ENCODE measurements at places on chromosomes 1 and 21. TPM values are rescaled to one million over a fixed set of nuclear protein-coding genes. Genes with fewer than 3 reads are reported as not detected.

GRCh38 chr1:22710701-22711049 is at the start of gene EPHB2:
EPHB2 (plus strand) TSS chr1:22710839; CDS start chr1:22710983, 144 bp downstream.
- DNase-seq = peak; percentile 82

DNA sequence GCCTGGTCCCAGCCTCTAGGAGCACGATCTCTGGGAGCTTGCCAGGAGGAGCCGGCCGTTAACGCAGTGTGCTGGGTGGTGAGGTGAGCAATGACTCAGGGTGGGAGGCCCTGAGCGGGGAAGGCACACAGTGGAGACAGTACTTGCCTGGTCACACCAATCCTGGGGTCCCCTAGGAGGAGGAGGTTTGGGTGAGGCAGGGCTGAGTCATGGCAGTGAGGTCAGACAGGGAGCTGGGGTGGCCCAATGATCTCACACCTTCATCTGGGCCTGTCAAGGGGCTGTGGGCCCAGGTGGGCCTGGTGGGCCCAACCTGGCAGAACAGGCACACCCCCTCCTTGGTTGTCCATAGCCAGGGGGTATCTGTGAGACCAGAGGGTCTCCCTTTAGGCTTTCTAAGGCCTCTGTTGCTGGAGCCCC is 8.6 kb upstream of the EDN2 start:
- DNase-seq = no peak

The KPRP gene
- not detected for total RNA-seq

DNA sequence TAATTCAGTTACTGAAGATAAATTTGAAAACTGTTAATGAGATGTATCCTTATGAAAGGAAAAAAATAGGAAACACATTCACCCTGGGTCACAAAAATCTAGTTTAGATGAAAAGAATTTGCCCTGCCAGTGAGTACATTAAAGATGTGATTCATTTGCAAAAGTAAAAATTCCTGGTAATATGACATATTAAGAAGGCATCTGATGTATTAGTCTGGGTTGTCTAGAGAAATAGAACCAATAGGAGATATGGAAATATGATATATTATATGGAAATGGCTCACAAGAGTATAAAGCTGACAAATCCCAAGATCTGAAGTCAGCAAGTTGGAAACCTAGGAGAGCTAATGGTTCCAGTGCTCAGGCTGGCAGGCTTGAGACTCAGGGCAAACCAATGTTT is 153.8 kb downstream of the MRPL39 start:
- no peak for DNase-seq

GRCh38 chr1:115838431-115839028 is 2.4 kb downstream of the NHLH2 start:
- peak; percentile 25 for DNase-seq

DNA sequence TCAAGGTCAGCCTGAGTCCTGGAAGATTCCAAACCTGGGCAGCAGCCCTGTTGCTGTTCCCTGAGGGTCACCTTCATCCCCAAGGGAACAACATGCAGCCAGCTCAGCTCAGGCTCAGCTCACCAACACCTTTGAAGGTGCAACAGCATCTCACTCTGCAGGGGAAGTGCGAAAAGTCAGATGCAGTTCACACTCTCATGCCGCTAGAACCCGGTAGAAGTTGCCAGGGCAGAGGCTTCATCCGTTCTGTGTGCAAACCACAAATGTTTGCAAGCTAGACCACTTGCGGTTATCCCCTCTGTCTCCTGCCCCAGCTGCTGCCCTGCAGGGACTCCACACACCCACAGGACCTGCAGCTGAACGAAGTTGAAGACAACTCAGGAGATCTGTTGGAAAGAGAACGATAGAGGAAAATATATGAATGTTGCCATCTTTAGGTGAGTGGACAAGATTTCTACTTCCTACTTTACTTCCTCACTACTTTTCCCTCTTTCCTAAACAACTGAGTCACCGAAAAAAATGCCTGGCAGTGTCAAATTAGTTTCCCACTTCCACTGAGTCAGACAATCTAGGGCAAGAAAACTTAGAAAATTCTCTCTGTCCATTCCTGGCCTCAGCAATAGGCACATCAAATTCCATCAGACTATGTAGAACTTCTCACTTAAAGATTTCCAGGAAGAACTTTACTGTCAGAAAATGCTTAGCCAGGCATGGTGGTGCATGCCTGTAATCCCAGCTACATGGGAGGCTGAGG is 1.8 kb upstream of the FCRL6 start:
- DNase-seq = no peak

GRCh38 chr1:65265651-65266351 is 43.5 kb upstream of the DNAJC6 start:
- peak; percentile 69 for DNase-seq

The HSD11B1 gene
- not detected for total RNA-seq

DNA sequence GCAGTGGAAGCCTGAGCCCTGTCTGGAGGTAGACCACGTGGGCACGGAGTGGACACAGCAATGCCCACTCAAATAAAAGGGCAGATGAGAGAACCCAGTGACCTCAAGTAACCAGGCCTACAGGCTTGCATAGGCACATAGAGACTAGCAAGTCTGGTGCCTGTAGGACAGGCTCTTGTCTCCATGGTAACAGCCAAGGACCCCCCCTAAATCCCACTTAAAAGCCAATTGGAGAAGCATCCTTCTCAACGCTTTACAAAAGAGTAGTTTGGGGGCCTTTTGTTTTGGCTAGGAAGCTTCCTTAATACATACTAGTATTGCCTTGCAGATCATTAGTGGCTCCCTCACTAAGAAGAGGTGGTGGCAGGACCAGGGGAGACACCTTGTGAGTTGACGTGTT is 63.9 kb downstream of the VWA5B1 start:
- DNase-seq = no peak

- no peak for DNase-seq
Observed at GRCh38 chr1:41731516-41732030, 187.1 kb downstream of the HIVEP3 start.

The OPRD1 gene
- 0.82 TPM for total RNA-seq

GRCh38 chr1:161185282-161185682 is 8.0 kb upstream of the B4GALT3 start:
- DNase-seq = no peak

- no peak for DNase-seq
Observed at GRCh38 chr1:114023377-114023776, 44.1 kb downstream of the OLFML3 start.

- DNase-seq = no peak
Observed at GRCh38 chr1:17952506-17952905, 155.1 kb upstream of the IGSF21 start.

DNA sequence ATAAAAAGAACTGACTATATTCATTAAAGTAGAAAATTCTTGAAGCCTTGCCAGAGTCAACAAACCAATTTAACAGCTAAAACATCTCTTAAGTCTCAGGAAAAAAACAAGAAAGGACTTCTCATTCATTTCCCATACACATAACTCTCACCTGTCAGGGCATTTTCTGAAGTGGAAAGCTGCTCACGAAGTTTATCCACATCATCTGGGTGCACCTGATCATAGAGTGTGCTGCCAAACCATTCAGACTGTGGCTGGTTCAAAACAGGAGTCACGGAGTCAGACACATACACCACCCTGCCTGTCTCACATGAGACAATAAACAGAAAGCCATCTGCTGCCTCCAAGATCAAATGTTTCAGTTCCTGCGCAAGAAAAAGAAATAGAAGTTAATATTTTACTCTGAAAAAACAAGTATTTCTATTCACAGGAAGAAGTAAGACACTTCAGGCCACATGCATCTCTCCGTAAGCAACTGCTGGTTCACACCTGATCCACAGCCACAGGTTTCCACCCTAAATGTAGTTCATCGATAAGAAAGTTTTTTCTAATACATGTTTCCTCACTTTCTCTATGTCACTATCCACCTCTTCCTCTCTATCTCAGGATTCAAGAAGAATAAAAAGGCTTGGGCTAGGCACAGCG is 28.2 kb upstream of the CTSK start:
- DNase-seq = no peak

DNA sequence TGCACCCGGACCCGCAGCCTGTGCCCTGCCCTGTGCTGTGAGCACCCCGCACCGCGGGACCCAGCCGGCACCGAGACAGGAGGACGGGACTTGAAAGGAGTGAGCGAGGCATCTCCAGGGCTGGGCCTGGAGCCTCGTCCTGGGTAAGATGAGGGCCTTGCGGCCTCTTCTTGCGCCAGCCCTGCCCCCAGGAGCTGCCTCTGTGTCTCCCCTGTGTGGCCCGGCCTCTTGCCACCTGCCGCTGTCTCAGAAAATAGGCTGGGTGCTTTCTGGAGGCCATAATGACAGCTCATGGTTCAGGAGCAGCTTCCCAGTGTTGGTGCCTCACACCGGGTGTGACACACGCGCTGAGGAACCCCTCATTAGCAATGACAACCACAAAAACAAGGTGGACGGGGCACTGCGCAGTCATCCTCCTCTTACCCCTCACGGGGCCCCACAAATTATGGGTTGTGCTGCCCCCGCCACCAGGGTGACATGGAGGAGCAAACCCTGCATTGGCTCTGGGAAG is 161.5 kb upstream of the C1orf174 start:
- no peak for DNase-seq

DNA sequence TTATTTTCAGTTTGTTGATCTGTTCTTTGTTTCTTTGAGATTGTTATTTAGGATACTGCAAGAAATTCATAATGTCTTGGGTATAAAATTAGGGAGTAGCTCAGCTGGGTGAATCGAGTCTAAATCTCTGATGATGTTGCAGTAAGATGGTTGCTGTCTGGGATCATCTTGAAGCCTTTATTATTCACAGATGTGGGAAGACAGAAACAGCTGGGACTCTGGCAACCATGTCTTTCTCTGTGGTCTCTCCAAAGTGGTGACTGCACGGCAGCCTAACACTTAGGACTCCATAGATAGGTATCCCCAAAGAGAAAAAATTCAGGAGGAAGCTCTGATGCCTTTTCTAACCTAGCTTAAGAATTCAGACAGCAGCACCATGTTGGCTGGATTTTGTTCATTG is 52.7 kb downstream of the RAP1A start:
- no peak for DNase-seq

DNA sequence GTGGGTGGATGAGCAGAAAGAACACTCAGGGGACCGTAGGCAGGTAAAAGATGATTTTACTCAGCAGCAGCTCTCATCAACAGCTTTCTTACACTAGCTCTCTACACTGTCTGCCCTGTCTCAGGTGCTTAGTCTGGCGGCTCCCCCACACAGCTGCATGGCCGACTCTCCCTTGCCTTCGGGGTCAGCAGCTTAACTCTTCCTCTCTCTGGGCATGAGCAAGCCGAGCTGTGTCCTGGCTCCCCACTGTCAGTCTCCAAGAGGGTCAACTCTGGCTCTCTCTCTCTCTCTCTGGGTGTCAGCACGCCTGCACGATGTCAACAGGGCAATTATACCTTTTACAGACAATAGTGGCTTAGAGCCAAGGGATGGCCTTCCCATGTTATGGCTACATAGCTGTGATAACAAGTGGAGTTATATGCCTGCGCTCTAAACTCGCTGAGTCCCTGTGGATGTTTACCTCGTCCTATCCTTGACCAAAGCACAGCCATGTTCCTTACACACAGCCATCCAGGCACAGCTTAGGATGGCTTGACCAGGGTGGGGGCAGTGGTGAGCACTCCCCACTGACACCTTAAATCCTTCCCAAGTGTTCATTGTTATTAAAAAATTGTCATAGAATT is 3.1 kb upstream of the BCL10 start:
- no peak for DNase-seq

GRCh38 chr1:153678519-153679336 is at the start of gene NPR1:
NPR1 (plus strand) TSS chr1:153678688; CDS start chr1:153679109, 421 bp downstream.
- peak; percentile 52 for DNase-seq

DNA sequence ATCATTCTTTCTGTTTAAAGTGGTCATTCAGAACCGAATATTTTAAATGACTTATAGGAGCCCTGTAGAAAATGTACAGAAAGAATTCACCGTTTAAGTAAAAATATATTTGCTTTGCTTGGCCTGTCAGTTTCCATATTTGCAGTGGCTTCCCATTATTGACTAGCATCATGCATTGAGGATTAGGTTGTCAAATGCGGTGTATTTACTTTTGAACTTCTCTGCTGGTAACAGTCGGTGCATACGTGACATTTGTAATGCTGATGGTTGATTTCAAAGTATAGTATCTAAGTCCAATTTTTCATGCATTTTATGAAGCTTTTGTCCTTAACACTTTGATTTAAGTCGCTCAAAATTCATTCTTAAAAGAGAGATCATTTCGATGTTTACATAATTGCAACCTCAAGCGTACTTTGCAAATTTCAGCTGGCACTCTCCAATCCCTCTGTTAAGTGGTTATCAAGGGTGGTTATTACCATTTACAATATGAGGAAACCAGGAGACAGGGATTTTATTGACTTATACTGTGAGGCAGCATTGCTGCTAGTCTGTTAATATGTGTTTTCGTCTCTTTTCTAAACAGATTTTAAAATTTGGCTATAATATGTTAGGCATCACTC is 201.6 kb downstream of the SDCCAG8 start:
- no peak for DNase-seq

The NCAM2 gene
- total RNA-seq = 63.6 TPM

GRCh38 chr1:69827732-69828131 is 260.0 kb downstream of the LRRC7 start:
- no peak for DNase-seq

DNA sequence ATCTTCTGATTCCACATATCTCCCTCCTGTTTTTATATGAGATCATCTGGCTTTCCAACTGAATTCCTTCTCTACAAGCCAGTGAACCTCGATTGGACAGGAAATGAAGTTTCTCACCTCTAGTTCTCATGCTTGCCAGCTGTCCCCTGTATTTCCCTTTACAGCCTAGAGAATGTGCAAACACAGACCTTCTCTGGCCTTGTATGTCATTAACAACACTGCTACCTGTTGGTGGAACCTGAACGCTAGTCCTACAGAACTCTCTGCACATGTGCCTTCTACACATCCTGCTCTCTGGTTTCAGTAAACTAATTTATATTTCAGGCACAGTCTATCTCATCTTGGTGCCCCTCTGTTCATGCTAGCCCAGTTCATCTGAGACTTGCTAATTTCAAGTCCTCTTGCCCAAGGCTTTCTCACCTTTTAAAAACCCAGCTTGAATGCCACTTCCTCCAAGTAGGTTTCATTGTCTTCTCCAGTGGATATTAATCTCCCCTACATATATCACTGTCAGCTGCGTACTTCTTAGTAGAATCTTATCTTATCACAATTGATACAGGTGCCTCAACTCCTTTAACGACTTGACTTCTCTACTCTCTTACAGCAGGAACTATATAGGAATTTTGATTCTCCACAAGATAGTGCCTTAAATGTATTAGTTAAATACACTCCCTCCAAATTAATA is 549.9 kb downstream of the PLPP3 start:
- no peak for DNase-seq

The SPRR2G gene
- not detected for total RNA-seq

The SELENON gene
- 6.1 TPM for total RNA-seq

GRCh38 chr1:32972814-32973428 is 8.3 kb upstream of the RNF19B start:
- peak; percentile 83 for DNase-seq

- no peak for DNase-seq
Observed at GRCh38 chr21:38646213-38646837, 148.0 kb upstream of the ERG start.

GRCh38 chr1:40535732-40536131 is 4.3 kb downstream of the ZNF684 start:
- DNase-seq = no peak

Data from frontal cortex (tissue), 4 donors.